Left renal cortex interstitium (tissue), 4 donors: ENCODE measurements at places on chromosomes 1 and 21. TPM values are rescaled to one million over a fixed set of nuclear protein-coding genes. Genes with fewer than 3 reads are reported as not detected.

- DNase-seq = no peak
These were observed 53.1 kb downstream of the XCL1 start for GRCh38 chr1:168629466-168629865.

DNA sequence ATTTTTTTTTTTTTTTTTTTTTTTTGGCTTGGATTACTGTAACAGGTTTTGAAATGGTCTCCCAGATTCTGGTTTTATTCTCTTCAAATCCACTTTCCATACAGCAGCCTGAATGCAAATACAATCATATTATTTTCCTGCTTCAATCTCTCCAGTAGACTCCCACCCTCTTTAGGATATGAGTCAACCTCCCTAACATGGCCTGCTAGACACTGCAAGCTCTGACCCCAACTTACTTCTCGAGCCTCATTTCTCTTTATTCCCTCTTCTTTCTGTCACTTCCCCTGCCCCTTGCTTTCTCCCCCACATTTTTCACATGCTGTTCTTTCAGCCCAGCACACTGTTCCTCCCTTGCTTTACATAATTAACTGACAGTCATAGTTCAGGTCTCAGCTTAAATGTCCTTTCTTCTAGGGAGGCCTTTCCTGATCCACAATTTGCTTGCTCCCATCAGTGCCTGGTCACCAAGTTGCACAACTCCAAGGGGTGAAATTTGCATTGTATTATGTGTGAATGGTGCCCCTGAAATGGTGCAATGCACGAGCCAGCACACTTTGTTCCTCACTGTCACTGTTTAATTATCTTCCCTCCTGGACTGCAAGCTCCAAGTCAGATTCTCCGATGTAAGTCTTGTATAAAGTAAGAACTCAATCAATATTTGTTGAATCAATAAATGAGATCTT is 22.1 kb upstream of the IL19 start:
- no peak for DNase-seq

GRCh38 chr1:99497690-99498089 is 148.2 kb upstream of the PALMD start:
- no peak for DNase-seq

DNA sequence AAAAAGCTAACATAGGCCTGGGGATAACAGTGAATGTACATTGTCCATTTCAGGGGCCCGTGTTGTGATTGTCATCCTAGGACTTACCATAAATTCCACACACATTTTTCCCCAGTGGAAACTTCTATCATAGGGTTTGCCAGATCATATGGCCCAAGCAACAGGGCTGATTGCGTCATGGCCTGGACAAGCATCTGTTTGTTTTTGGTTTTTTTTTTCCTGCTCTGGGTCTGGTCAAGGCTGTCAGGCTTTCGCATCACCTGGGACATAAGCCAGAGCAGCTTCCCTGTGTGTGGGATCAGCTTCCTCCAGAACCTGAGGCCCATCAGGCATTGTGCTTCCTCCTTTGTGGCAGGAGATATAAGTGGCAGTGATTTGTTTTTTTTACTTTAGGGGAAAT is 598.5 kb upstream of the USP24 start:
- no peak for DNase-seq

GRCh38 chr1:201213106-201213770 is 22.6 kb downstream of the IGFN1 start:
- DNase-seq = no peak

DNA sequence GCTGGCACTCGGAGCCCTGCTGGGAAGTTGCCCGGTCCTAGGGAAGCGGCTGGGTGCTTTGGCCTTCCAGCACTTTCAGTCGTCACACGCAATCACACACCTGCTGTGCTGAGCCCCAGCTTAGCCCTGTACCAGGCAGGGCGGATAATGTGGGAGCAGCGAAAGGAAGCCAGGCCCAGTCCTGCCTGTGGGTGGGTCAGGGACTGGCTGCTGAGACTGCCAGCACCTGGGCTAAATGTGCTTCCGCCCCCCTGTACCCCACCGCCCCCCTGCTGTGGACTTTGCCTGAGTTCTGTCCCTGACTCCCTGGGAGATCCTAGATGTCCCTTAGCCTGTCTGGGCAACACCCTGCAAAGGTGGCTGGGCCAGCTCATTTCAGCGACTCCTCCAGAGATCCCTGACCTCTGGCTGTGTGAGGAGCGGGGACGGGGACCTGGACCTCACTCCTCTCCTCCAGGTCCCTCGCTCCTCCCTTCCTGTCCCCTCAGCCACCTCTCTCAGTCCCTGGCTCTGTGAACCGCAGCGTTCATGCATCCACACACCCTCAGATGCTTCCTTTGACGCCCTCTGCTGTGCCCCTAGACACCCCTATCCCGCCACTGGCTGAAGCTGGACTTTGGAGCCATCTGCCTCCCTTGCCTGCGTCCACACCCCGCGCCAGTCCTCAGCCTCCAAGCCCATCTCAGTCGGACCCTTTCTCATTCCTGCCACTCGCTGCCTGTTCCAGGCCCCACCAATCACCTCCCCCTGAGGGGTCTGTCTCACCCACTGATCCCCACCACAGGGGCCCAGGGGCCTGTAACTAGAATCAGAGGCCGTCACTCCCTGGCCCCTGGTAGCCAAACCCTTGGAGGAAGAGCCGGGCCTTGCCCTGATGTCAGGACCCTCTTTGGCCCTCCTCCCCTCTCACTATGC is 1.4 kb downstream of the MMEL1 start:
- no peak for DNase-seq

GRCh38 chr1:6077506-6077905 is 31.8 kb downstream of the KCNAB2 start:
- no peak for DNase-seq

ARHGEF19 gene
- 16.7 TPM for polyA plus RNA-seq

- no peak for DNase-seq
These were observed 295.1 kb upstream of the POU3F1 start for GRCh38 chr1:38341694-38342093.

- no peak for DNase-seq
These were observed 31.4 kb upstream of the LGALS8 start for GRCh38 chr1:236492378-236492777.

- no peak for DNase-seq
These were observed 115.1 kb downstream of the PLPP3 start for GRCh38 chr1:56464294-56464693.

CLCA4 gene
- not detected for polyA plus RNA-seq

GRCh38 chr1:64969305-64970046 is 3.1 kb upstream of the JAK1 start:
- DNase-seq = no peak

LYPD8 gene
- not detected for polyA plus RNA-seq

DNA sequence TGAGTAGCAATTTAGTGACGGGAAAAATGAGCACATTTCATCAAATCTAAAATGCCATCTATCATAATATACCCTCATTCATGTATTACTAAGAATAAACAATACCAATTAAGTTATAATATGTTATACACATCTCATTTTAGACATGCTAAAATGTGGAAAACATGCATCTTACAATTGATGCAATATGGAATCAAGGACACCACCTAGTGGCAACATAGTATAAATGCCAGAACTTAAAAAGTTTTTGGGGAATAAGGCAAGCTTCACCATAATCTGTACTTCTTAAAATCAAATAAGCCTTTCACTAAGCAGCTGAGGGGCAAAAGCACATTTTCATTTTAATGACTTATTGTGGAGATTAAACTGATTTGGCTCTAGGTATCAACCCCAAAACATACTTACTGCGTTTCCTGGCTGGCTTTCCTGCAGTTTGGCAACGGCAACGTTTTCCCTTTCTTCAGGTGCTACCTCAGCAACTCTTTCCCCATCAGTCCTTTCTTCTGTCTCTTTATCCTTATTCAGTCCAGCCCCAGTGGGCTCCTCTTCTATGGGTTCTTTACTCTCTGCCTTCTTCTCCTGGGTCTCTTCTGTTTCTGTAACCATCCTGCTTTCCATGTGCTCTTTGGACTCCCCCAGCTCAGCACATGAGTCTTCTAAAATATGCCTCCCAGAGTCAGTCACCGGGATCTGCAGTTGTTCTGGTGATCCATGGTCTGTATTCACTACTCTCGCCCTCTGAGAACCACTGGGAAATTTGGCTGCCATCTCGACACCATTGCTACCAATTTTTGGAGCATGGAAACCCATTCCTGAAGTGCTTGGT is 11.4 kb downstream of the SDE2 start:
- no peak for DNase-seq

- no peak for DNase-seq
These were observed 37.8 kb upstream of the RRP15 start for GRCh38 chr1:218247339-218247738.

APCS gene
- not detected for polyA plus RNA-seq
